CD8-positive, alpha-beta memory T cell (primary cell): ENCODE measurements at places on chromosomes 12 and 14. TPM values are rescaled to one million over a fixed set of nuclear protein-coding genes. Genes with fewer than 3 reads are reported as not detected.

- DNase-seq, result no peak
Measured at GRCh38 chr14:94921882-94922585, 152.1 kb upstream of the GSC start.

Gene FAM186B
- total RNA-seq, result 0.15 TPM

- DNase-seq, result no peak
Measured at GRCh38 chr14:90514015-90514398, 117.2 kb downstream of the CALM1 start.

DNA sequence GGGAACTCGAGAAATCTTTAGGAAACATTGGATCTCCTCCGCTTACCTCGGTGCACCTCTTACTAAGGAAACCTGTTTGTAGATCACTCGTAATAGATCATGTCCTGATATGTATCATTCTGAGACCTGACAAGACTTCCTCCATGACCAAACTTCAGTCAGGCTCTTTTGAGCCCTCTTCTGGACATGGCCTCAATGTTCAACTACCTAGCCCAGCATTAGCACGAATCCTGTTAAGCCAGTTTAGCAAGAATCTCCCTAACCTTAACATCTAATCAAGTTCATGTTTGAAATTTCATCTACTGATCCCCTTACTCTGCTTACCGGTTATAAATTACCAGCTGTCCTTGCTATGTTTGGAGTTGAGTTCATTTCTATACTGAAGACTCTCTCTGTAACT lies 713.9 kb upstream of the USP15 start:
- no peak for DNase-seq

Gene PDZRN4
- not detected for total RNA-seq

- no peak for DNase-seq
Measured at GRCh38 chr12:6382371-6382770, 1.6 kb upstream of the LTBR start.
